Left ventricle myocardium inferior (tissue), 1 donor: ENCODE measurements at places on chromosomes 6 and 20. TPM values are rescaled to one million over a fixed set of nuclear protein-coding genes. Genes with fewer than 3 reads are reported as not detected.

- DNase-seq: no peak
These were observed 55.4 kb downstream of the LAMA4 start for GRCh38 chr6:112199001-112199403.

- no peak for DNase-seq
These were observed 66.9 kb upstream of the MC3R start for GRCh38 chr20:56181583-56181982.

DNA sequence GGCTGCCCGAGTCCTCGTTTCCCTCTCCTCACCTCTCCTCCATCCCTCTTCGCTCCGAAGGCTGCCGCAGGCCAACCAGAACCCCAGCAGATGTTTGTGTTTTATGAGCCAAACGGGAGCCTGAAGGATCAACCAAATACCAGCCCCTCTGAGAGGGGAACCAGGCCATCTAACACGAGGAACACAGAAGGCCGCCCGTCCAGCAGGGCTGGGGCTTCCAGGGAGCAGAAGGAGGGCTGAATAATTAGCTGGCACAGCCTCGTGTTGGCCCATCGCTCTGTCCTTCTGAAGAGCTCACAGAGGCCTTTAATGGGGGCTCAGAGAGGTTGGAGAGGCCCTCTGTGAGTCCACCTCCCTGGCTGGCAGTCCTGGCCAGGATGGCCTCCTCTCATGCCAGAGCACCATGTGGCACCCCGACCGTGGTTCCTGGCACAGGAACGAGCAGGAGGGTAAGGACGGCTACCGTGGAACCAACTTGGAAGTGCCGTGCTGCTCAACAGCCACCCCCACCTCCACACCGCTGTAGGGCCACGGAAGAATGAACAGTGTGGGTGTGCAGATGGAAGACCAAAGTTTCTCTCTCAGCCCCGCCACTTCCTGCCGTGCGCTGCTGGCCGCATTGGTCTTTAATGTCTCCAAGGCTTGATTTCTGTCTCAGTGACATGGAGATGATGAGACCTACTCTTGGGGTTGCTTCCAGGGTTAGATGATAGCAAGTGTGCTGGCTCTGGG lies 155.2 kb downstream of the SCML4 start:
- no peak for DNase-seq

- peak; percentile 34 for DNase-seq
These were observed 14.7 kb downstream of the HLA-F start for GRCh38 chr6:29737707-29738630.

DNA sequence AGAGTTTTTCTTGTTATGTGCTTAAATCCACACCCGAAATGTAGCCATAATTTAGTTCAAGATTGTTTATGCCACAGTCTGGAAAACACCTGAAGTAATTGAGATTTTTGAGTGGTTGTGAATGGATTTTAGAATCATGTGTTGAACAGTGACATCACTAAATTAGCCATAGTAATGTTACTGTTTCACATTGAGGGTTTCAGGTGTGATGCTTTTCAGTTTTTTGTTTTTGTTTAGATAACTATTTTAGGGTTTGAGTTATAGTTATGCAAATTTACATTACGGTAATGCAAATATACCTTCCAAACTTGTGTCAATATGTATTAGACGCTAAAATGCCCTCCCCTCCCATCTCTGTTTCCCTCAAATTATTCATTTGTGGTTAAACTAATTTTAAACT lies 22.9 kb downstream of the QKI start:
- DNase-seq: no peak

DNA sequence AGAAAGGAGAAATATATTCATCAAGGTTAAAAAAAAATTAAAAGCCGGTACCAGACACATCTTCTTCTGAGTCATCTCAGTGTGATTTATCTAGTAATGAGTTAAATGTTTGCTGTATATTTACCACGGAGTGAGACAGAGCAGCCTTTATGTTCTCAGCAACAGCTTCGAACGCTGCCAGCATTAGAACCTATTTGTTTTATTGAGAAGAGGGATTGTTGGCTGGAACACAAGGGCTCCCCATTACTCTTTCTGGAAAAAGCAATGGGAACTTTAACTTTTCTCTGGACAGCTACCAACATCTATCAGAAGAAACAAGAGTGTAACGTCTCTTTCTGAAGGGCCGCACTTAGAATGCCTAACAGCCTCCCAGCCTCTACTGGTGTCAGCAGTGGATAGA lies 105.3 kb upstream of the TAB2 start:
- DNase-seq: no peak

GRCh38 chr6:139335447-139336210 lies 38.8 kb downstream of the CITED2 start:
- DNase-seq: no peak

DNA sequence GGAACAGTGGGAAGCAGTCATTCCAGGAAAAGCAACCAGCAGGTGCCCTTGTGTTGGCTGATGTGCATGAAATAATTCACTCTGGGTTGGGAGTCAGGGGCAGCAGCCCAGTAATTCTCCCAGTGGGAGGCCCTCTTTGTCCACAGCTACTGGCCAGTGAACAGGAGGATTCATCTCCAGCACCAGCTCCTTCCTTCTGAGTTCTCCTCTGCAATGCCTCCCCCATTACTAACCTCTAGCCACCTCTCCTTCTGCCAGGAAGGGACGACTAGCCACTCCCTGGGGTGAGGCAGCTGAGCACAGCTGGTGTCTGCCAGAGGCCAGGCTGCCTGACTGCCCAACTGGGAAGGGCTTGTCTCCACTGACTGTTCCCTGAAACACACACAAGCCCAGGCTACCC lies 12.5 kb upstream of the R3HDML start:
- DNase-seq: no peak

DNA sequence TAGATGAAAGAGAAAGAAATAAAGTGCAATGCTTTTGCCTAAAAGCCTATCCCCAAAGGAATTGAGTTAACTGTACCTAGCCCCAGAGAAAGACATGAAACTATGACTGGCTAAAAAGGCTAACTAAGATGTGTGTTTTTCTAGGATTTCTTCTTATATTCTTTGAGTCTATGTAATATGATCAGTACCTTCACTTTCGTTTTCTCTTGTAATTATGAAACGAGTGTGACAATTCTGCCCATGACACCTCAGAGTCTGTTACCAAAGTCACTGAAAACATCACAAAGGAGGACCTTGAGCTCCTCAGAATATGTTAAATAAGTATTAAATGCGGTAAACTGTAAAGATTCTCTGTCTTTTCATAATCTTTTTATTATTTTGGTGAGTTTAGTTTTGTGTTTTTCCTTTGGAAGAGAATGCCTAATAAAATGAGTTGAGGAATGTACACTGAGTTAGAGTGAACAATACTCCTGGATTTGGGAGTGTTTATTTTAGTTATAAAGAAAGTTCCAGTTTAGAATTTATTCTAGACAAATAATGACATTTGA lies 141.3 kb downstream of the FUT9 start:
- no peak for DNase-seq

- no peak for DNase-seq
These were observed 9.8 kb upstream of the ZNFX1 start for GRCh38 chr20:49287555-49288249.

GRCh38 chr6:19812512-19813119 lies 24.6 kb upstream of the ID4 start:
- no peak for DNase-seq

DNA sequence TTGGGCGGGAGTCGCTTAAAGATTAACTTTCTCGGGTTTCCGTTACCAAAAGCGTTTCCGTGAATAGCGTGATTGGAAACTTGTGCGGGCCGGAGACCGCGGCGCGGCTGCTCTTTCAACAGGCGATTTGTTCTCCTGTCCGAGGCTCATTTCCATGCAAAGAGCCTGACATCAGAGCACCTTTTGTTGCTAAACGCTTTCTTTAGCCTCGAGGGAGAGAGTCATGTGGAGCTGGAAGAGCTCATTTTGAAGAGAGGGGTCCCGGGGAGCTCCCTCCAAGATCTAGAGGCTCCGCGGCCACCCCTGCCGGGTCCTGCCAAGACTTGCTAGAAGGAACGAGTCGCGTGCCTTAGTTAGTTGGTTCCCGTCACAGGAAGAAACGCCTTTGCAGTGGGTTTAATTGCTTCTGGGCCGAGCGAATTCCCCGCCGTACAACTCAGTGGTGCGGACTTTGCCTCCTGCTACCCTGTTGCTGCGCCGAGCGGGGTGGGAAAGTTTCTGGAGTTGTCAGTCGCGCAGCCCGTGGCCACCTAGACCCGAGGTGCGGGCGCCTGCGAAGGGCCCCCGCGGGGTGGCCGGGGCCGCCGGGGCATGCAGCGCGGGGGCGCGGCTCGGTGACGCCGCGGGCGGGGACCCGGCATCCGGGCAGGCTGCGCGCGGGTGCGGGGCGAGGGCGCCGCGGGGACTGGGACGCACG lies at the start of gene SASH1:
SASH1 (plus strand) TSS at position 489 of the 697 bp plus-strand sequence. CDS start 230 bp downstream, outside the sequence.
- peak; percentile 66 for DNase-seq

- no peak for DNase-seq
These were observed 5.4 kb downstream of the IFNGR1 start for GRCh38 chr6:137213813-137214212.

DNA sequence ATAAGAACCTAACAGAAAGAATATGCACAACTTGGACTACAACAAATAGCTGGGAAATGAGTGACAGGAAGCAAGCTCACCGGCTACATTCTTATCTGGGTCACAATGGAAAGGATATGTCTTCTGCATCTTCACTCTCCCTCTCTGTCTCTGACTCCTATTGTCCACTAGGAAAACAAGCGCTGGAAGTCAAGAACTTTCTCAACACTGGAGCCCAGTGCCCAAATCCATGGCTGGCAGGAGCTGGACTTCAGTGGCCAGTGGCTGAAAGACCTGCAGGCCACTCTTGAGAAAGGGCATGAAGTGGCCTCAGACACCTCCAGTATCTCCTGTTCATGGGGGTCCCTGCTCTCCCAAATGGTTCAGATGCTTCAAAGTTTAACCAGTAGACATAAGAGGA lies 62.0 kb downstream of the FAM50B start:
- DNase-seq: no peak

DNA sequence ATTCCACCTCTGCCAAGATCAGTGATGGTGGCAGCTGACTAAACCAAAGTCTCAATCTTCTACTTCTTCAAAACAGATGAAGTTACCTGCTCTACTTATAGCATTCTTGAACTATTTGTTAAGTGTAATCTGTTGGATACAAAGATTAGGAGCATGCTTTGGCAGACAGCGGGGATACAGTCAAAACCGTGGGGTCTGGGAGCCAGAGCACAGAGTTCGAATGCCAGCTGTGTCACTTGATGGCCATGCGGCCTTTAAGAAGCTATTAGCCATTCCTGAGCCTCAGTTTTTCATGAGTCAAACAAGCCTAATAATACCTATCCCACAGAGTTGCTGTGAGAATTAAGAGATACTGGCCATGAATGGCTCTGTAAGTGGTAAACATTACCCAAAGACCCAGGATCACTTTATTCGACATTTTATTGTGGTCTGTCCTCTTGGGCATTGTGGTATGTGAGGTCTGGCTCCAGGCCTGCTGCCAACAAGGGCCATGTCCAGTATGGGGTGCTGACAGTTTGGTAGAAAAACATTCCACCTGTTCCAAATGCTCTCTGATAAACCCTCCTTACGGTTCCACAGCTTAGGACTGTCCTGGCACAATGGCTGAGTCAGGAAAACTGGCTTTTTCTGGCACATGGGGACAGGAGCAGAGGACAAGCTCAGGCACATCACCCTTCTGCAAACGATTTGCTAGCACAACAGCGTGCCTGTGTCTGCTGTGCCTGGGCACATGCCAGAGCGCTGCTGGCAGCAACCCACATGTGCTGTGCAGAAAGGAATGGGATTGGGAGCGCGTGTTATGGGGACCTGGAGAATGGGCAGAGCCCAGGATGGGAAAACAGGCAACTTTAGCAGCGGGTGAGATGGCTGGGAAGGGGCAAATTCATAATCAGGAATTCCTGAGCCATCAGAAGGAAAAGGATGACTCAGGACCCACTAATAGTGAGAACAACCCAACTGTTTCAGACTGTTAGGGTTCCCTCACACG lies 15.7 kb upstream of the FAM83C start:
- DNase-seq: peak; percentile 77

GRCh38 chr6:1468126-1468525 lies 78.8 kb downstream of the FOXF2 start:
- no peak for DNase-seq

DNA sequence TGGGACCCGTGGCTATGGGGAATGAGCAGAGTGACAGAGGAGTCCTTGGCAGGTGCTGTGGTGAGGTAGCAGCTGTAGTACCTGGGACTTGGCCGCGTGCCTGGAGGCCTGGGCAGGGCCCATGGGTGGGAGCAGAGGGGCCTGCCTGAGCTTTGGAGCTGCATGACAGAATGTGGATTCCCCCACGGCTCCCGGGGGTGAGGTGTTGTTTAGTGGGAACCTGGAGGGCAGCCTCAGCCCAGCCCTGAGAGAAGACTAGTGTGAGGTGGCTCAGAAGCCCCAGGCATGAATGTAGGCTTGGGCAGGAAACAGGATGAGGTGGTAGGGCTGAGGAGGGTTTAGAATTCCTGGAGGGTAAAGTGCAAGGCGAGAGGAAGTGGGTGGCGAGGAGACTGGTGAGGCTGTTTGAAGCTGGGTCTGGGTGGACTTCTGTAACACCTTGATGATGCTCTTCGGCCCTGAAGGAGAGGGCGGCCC lies 86.5 kb upstream of the SCP2D1 start:
- DNase-seq: no peak

- DNase-seq: no peak
These were observed 322.5 kb downstream of the HACE1 start for GRCh38 chr6:104537180-104537579.

DNA sequence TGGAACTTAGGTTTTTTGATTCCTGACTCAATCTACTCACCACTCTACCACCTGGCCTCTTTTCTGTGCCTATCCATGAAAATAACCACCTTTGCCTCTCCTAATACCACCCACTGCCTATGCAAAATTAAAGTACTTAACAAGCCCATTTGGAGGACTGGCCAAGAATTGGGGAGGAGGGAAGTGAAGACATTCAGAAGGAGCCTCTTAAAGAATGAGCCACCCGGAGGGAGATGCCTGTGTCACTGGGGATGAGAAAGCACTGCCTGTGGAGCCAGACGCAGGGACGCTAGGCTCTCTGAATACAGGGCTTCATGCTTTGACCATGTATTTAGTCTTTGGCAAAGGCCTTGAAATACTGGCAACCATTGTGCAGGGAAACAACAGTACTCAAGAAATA lies 40.0 kb upstream of the MRPS10 start:
- no peak for DNase-seq

Gene ZNF217
- 5.4 TPM for total RNA-seq

Gene RAB44
- 0.05 TPM for total RNA-seq

Gene SLC13A3
- 0.30 TPM for total RNA-seq

Gene TCF21
- total RNA-seq: 5.3 TPM

Gene ZNF831
- total RNA-seq: 0.05 TPM

Gene CLPSL1
- not detected for total RNA-seq

Gene NHSL1
- 44.7 TPM for total RNA-seq
